Central memory CD8-positive, alpha-beta T cell (primary cell): ENCODE measurements at places on chromosomes 6 and 20.

DNA sequence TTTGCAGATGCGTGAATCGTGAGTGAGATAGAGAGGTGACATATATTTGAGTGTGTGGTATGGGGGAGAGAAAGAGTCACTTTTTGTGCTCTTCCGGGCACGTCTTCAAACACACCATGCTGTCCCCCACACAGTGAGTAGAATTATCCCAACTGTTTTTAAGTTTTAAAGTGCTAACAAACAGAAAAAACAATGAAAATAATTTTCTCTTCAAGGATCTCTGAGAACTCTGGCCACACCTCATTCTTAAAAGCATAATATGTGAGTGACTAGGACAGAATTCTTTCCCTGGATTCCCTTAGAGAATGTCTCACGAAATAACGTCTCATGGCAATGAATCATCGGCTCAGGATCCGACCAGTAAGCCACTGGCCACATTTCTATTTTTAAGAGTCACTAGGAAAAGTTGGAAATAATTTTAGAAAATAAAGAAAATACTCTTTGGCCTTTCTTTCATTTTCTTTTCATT lies 235.7 kb upstream of the ZNF217 start:
- DNase-seq: no peak

DNA sequence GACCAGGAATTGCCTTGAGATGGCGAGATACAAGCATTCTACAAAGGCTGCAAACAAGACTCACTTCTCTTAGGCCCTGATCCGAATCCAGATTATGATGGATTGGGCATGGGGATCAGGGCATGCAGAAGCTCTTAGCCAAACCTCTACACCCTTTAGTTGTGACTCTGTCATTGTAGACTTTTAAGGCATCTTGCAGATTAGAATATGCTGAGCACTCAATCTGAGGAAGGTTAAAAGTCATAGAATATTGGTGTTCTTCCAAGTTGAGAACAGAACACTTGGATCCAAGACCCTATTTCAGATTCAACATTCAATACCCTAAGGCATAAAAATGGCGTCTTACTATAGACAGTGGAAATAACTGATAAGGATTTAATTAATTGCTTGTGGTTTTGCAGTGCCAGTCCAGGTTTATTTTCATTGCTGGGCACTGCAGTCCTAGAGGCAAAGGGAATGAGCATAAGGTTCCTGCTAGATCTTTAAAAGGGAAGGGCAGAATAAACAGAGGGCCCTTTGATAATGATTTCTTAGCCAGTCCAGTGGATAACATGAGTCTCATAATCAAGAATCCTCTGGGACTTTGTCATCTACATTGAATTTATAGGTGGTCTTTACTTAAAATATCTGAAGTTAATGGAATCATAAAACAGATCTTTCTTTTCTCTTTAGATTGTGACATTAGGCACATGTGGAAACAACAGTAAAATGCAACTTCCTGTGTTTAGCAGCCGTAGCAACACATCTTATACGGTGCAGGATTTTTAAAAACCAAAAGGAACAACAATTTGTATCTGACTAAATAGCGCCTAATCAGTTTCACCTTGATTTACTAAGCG lies 17.6 kb downstream of the PHACTR2 start:
- H3K4me3 ChIP-seq: no peak overlapping the region
- no peak overlapping the region for H3K27ac ChIP-seq
- peaks cover 63% of the 10 kb centered on the region for H3K4me1 ChIP-seq
- DNase-seq: no peak
- peaks cover 6% of the 10 kb centered on the region for H3K36me3 ChIP-seq

DNA sequence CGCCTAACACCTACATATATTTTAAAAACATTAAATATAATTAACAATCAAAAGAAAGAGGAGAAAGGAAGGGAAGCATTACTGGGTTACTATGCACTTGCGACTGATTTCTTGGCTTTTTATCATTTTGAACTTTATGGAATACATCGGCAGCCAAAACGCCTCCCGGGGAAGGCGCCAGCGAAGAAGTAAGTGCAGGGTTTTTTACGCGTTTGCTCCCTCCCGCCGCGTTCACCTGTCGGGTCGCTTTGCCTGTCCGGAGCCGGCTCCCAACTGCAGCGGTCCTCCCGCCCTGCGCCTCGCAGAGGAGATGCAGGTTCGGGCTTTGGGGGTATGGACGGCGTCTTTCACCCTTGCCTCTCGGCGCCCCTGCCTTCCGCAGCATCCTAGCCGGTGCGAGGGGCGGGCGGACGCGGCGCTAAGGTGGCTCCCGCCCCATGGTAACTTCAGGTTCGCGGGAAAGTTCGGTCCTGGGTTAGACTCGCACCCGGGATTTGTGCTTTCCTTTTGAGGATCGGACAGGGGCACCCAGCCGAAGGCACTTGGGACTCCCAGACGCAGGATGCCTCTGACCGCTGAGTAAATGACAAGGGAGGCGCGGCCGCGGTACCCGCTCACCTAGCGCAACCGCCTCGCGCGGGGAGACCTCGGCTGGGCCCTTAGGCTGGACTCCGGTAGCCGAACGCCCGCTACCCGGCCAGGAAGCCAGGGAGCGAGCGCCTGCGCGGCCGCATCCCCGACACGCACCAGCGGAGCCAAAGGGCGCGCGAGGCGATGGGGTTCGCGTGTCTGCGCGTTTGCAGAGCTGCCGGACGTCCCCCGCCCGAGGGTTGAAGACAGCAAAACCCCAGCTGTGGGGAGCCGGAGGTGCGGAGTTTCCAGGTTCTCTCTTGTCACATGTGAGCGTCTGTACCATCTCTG lies 891 bp downstream of the RSPO3 start:
- no peak for DNase-seq
- no peak overlapping the region for H3K27ac ChIP-seq
- no peaks in the 10 kb centered on the region for H3K36me3 ChIP-seq
- H3K4me1 ChIP-seq: peaks cover 14% of the 10 kb centered on the region

- H3K27me3 ChIP-seq: no peaks in the 10 kb centered on the region
- peaks cover 8% of the 10 kb centered on the region for H3K36me3 ChIP-seq
- peaks cover 23% of the 10 kb centered on the region for H3K4me1 ChIP-seq
- DNase-seq: no peak
- no peak overlapping the region for H3K27ac ChIP-seq
- no peak overlapping the region for H3K4me3 ChIP-seq
Measured at GRCh38 chr6:34179106-34179720, 33.3 kb upstream of the GRM4 start.

DNA sequence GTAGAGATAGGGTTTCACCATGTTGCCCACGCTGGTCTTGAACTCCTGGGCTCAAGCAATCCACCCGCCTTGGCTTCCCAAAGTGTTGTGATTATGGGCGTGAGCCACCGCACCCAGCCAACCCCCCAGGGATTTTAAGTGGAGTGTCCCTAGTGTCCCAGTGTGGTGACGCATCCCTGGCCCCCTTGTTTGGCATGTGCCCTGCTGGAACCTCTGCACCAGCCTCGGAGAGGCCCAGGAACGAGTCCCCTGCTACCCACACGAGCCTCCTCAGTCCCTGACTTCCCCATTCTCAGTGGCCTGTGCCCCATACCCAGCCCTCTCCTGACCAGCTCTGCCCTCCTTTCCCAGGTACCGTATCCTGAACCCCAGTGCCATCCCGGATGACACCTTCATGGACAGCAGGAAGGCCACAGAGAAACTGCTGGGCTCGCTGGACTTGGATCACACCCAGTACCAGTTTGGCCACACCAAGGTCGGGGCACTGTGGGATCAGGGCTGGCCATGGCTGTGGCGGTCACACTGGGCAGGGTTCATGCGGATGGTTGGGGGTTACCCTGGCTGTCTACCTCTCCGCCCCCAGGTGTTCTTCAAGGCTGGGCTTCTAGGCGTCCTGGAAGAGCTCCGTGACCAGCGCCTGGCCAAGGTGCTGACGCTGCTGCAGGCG lies 37.2 kb downstream of the MYH7B start:
- H3K36me3 ChIP-seq: peaks cover 5% of the 10 kb centered on the region
- no peak for DNase-seq
- no peak overlapping the region for H3K27ac ChIP-seq
- no peak overlapping the region for H3K4me3 ChIP-seq

DNA sequence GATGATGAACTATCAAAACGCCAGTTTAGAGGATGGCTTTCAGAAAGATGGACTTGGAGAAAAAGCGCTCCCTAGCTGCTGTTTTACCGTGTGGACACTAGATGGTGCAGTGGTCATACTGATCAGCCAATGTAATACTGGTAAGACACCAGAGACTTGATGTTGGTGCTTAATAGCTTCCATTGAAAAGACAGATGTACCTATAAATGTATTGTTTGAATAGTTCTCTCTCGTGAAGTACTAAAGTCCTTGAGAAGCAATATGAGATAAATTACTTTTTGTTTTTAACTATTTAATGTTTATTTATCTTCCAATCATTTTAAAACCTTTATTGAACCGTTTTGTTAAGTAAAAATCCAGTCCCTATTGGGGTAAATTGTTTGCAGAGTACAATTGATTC lies 63.9 kb upstream of the FUCA2 start:
- peaks cover 31% of the 10 kb centered on the region for H3K4me1 ChIP-seq
- H3K27ac ChIP-seq: no peak overlapping the region
- peaks cover 11% of the 10 kb centered on the region for H3K36me3 ChIP-seq
- peak; percentile 52 for DNase-seq
- no peaks in the 10 kb centered on the region for H3K27me3 ChIP-seq

- H3K4me3 ChIP-seq: no peak overlapping the region
- H3K27me3 ChIP-seq: no peaks in the 10 kb centered on the region
- no peaks in the 10 kb centered on the region for H3K36me3 ChIP-seq
- H3K4me1 ChIP-seq: no peaks in the 10 kb centered on the region
Measured at GRCh38 chr6:56556751-56557540, 85.7 kb downstream of the DST start.

DNA sequence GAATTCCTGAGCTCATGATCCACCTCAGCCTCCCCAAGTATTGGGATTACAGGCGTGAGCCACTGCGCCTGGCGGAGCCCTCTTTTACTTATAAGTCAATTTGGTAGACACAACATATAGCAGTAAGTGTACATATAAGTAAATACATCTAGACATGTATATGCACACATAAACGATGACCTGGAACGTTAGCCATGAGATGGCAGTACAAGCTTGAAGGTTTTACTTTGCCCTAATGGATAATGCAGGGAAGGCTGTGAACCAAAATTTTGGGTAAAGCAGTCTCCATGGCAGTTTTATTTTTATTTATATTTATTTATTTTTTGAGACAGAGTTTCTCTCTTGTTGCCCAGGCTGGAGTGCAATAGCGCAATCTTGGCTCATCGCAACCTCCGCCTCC lies 2.4 kb upstream of the GNMT start:
- no peak for DNase-seq
- H3K4me3 ChIP-seq: no peak overlapping the region

DNA sequence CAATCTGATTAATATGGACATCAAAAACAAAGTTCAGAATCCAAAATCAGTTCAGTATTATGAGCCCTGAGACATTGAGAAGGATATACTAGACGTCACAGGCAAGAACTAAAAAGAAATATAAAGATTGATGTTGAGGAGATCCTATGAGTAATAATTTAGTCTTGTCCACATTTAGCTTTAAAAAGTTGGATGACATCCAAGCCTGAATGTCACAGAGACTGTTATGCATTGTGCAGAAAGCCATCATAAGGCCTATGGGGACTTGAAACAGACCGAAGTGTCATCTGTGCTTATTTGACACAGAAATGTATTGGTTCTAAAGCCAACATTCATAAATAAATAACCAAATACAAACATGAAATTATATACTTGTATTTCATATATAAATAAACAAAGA lies 581.8 kb upstream of the MMS22L start:
- no peaks in the 10 kb centered on the region for H3K27me3 ChIP-seq
- H3K36me3 ChIP-seq: no peaks in the 10 kb centered on the region
- H3K4me3 ChIP-seq: no peak overlapping the region
- DNase-seq: no peak

- peak overlapping the region; percentile 22 for H3K27ac ChIP-seq
- H3K4me1 ChIP-seq: peaks cover 39% of the 10 kb centered on the region
- H3K27me3 ChIP-seq: no peaks in the 10 kb centered on the region
Measured at GRCh38 chr6:474453-475185, 83.1 kb downstream of the IRF4 start.

- H3K4me3 ChIP-seq: peak overlapping the region; percentile 48
- peaks cover 11% of the 10 kb centered on the region for H3K27me3 ChIP-seq
- no peak for DNase-seq
- peak overlapping the region; percentile 25 for H3K27ac ChIP-seq
- no peaks in the 10 kb centered on the region for H3K36me3 ChIP-seq
- H3K4me1 ChIP-seq: no peaks in the 10 kb centered on the region
Measured at GRCh38 chr6:146857980-146858347, 259.2 kb downstream of the ADGB start.

DNA sequence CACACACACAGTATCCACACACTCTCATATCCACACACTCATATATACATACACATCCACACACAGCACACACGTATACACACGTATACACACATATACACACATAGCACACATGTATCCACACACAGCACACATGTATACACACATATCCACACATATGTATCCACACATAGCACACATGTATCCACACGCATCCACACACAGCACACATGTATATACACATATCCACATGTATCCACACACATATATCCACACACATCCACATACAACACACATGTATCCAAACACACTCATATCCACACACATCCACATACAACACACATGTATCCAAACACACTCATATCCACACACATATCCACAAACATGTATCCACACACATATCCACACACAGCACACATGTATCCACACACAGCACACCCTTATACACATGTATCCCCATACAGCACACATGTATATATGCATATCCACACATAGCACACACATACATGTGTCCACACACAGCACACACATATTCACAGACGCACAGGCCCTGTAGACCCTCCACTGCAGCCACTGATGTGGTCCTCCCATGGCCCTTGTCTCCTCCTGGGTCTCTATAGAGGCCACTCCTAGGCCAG lies 172.1 kb downstream of the CDH4 start:
- DNase-seq: no peak
- no peak overlapping the region for H3K27ac ChIP-seq
- no peaks in the 10 kb centered on the region for H3K4me1 ChIP-seq
- no peaks in the 10 kb centered on the region for H3K36me3 ChIP-seq
- H3K27me3 ChIP-seq: no peaks in the 10 kb centered on the region
- no peak overlapping the region for H3K4me3 ChIP-seq

DNA sequence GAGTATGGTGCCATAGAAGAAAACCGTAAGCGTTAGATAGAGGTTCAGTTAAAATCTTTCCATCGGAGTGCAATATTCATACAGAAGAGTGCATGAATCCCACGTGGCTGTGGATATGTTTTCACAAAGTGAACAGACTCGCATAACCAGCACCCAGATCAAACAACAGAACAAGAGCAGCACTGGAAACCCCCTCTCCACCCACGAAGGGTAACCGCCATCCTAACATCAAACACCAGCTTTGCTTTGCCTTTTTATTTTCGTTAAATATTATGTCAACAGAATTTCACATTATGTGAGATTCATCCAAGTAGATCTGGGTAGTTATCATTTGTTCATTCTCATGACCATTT lies 4.7 kb downstream of the GTSF1L start:
- peak overlapping the region; percentile 21 for H3K4me3 ChIP-seq
- H3K36me3 ChIP-seq: no peaks in the 10 kb centered on the region
- H3K4me1 ChIP-seq: peaks cover 5% of the 10 kb centered on the region
- H3K27ac ChIP-seq: no peak overlapping the region
- DNase-seq: no peak
- H3K27me3 ChIP-seq: no peaks in the 10 kb centered on the region
